ENCODE measurements at places on chromosomes 3 and 15.

DNA sequence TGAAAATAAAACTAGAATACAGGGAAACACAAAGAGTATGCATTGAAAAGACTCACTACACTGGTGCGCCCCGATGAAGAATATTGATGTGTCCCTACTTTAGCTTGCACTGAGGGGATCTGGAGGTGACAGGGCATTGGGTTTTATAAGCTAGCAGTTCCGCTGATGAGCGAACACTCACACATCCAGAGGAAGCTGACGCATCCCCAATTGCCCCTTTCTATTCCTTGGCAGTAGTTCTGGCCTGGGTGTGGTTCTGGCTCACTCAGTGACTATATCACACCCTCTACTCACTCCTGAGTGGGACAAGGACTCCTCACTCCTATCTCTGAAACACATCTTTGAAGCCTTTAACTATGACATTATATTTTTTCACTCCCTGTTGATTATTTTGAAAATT, 71.0 kb downstream of the B3GNT5 start:
- DNase-seq, result no peak

GRCh38 chr3:13866041-13866965, 13.6 kb downstream of the WNT7A start:
- no peak for DNase-seq

DNA sequence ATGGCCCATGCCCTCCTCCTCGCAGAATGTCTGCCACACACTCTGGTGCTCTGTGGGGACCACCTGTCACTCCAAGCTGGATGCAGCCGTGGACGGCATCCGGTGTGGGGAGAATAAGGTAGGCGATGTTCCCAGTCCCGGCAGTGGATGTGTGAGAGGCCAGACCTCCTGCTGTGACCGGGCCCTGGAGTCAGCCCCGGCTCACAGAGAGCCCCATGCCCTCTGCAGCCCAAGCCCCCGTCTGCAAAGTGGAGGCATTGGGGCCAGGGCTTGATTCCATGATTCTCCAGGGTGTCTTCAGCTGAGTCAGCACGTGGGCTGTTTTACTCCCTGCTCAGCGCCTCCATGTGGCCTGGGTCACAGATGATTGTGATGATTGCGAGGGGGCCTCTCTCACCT, 32.2 kb downstream of the GOLGA6L10 start:
- no peak for DNase-seq

- DNase-seq, result no peak
Measured at GRCh38 chr3:152823173-152823572, 11.8 kb upstream of the P2RY1 start.

DNA sequence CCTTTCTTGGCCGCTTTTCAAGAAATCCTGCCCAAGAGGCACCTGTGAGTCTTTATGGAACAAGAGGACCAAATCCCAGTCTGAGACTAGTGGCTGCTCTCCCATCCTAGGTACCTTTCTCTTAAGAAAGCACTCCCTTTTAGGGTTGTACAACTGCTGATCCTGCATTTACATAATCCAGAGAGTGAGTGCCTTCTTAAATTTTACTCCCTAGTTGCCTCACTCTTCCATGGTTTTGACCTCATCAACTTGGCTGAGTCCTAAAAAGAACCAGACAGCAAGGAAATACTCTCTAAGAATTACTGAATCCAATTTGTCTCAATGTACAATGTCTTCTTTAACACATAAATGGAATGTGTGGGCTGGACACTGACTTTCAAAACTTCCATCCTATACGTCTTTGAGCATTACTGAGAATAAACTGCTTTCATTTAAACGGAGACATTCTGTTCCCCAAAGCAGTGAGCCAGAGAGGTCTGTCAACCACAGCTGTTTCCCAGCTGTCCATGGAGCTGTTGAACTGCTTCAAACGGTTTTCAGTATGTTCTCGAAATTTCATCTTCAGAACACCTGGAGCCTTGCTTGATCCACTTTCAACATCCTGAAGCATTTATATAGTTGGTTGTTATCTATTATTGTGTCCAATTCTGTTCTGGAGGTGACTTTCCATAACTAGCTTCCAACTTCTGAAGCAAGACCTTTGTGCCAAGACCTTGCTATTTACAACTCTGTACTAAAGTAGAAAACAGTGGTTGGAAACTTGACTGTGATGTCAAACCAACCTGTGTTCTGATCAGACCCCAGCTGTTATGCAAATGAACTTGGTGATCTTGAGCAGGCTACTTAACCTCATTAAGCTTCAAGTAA, 179.1 kb downstream of the SLC9A9 start:
- no peak for DNase-seq

- peak; percentile 61 for DNase-seq
Measured at GRCh38 chr3:151351219-151351618, 21.9 kb upstream of the P2RY13 start.

DNA sequence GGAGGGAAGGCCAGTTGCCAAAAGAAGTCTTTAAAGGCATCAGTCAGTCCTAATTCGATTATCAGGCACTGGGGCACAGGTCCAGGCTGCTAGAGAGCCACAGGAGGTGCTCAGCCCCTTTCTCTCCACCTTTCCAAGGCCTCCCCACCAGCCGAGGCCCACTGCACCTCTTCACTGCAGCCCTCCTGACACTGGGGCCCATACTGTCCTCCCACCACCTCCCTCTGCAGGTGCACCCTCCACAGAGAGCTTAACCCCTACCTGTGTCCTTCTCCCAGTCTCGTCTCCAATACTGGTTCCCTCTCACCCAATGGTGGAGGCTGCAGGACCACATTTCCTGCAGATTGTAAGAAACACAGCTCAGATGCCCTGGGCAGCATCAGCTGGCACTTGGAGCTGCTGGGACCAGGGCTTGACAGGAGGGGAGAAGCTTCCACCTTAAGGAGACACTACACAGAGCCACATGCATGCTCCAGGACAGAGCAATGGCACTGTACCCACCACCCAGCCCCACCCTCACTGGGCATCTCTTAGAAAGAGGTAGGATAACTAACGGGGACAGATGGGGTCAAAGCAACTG, 81.6 kb upstream of the PRR20G start:
- DNase-seq, result no peak

- no peak for DNase-seq
Measured at GRCh38 chr3:59654480-59655417, 604.9 kb upstream of the CFAP20DC start.

GRCh38 chr15:48440084-48440483, 108.9 kb downstream of the DUT start:
- DNase-seq, result no peak

- DNase-seq, result no peak
Measured at GRCh38 chr15:42155546-42156242, 742 bp downstream of the PLA2G4F start.

- DNase-seq, result peak; percentile 88
Measured at GRCh38 chr3:195895861-195896360, 12.4 kb downstream of the TNK2 start.

DNA sequence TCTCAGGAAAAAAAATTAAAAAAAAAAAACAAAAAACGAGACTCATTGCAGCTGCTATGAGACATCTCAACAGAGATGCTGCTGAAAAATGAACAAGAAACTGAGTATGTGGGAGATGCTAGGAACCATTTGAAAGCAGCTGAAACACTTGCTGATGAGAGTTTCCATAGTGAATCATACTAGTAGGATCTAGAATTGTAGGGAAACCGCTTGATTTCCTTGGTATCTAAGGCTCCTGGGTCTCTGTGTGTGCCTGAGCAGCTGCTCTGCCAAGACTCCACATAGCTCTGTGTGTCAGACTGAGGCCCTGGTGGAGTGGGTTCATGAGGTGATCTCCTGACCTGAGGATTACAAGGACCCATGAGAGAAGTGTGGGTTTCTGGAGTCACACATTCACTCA, 313.4 kb upstream of the NECTIN3 start:
- DNase-seq, result no peak

All from inflammatory macrophage (primary cell).